Eye (tissue), 1 donor: ENCODE measurements at places on chromosomes 11 and 22.
A peak's percentile ranks its signal among the peaks of the same experiment; 100 is the strongest.

DNA sequence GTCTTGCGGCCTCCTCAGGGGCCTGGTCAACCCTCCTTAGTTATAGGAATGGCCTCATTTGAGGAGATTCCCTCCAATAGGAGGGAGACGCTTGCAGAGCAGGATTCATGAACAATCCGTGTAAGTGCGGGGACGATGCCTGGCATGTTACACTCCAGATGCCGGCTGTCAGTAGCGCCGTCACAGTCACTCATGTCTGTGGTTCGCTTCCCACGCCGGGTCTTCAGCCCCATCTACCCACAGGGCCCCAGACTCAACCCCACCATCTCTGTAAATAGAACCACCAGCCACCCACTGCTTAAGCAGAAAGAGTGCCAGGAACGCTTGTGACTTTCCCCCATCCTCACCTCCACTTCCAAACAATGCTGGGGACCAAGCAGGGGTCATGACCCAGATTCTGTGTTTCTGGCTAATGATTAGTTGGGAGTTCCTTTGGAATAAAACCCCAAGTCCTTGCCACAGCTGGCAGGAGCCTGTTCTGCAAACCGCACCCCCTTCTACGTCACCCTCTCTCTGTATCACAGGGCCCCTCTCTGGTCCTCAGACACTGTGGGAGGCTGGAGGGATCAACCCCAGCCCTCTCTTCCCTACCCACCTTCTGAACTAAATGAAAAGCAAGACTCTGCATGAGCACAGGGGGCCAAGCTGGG, 38.8 kb upstream of the TOLLIP start:
- peak; percentile 43 for DNase-seq

- DNase-seq = no peak
Observed at GRCh38 chr11:100689141-100689540, 2.1 kb downstream of the ARHGAP42 start.

DNA sequence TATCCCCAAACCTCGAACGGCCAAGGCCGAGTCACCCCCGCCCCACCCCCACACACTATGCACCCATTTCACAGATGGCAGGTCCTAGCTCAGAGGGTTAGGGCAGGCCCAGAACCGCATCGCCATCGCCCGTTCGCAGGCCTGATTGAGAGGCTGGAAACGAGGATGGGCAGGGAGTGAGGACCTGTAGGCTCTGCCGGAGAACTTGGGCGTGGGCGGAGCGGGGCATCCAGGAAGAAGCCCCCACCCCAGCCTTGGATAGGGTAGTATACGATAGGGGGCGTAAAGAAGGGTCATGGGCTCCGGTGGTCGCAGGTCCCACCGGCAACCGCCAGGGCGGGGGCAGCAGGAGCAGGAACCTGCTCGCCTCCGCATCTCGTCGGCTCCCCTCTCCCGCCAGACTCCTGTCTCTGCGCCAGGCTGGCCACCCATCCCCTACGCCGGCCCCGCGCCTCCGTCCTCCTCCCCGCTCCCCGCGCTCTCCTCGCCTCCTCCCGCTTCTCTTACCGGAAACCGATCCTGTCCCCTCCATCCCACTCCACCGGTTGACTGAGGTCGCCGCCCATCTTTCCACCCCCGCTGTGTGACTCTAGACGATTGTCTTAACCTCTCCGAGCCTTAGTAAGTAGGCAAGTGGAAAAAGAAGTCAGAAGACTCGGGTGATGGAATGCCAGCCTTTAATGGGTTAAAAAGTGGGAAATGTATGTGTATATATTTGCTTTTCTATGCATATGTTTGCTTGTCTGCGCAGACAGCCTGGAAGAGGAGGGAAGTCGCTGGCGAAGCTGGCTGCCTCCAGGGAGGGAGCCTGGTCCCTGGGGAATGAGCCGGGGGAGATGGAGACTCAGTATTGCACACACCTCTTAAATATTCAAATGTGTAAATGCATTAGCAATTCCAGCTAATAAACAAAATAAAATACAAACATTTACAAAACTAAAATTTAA, 52.8 kb downstream of the CYTH4 start:
- peak; percentile 54 for DNase-seq

DNA sequence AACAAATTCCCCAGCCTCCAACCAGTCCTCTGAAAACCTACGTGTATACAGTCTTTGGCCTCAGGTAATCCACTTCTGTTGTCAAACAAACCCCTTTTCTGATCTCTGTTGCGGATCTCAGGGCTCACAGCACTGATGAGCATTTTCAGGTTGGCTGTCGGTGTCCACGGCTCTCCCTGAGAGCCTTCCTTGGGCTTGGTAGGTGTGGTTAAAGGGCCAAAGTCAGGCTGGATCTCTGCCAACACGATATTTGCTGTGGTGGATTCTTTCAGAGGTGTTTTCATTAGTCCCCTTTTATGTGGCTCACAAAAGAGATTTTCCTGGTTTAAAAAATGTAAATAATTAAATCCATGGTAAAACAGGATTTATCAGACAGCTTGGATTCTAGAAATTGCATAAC, 2.9 kb downstream of the E2F8 start:
- no peak for DNase-seq

- no peak for DNase-seq
Observed at GRCh38 chr11:85835729-85836128, 19.5 kb upstream of the CCDC83 start.

- no peak for DNase-seq
Observed at GRCh38 chr11:27211370-27212127, 151.5 kb downstream of the CCDC34 start.

- DNase-seq = no peak
Observed at GRCh38 chr11:65719871-65720210, 757 bp downstream of the RNASEH2C start.

DNA sequence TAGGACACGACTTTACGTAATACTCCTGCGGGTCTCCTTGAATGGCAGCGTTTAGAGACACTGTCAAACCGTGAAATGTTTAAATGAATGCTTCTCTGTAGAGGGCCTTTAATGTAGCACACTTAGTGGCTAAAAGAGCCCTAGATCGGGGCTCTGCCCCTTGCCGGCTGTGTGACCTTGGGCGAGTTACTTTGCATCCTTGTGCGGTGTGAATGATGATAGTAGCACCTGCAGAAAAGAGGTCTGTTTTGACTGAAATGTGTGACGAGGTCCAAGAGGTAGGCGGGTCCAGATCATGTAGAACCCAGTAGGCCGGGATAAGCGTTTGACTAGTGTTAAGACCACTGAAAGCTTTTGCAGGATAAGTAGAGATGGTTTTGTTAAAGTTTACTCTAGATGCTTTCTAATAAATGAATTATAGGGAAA, 866 bp downstream of the MED17 start:
- no peak for DNase-seq

DNA sequence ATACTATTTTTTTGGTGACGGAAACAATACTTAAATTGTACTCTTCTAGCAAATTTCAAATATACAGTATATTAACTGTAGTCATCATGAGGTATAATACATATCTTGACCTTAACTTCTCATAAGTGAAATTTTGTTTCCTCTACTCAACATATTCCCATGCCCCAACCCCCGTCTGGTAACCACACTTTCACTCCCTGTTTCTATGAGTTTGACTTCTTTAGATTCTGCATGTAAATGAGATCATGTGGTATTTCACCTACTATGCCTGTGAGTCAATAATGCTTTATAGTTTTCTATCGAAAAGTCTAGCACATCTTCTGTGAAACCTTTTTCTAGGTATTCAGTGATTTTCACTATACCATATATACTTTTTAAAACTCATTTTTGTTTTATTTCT, 663.2 kb downstream of the CNTN5 start:
- no peak for DNase-seq

DNA sequence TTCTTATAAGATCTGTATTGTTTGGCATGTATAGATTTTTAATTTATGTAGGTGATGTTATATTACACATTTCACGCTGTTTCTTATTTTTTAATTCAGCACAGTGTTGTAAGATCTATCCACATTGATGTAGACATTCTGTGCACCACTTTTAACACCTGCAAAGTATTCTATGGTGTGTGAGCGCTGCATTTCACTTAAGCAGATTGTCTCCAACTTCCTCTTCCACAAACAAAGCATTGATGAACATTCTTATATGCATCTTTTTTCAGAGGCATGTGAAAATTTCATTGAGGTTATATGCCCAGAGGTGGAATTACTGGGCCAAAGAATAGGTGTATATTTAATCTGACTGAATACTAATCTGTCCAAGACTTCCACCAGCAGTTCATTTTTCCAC, 3.4 kb upstream of the POU2AF1 start:
- no peak for DNase-seq

DNA sequence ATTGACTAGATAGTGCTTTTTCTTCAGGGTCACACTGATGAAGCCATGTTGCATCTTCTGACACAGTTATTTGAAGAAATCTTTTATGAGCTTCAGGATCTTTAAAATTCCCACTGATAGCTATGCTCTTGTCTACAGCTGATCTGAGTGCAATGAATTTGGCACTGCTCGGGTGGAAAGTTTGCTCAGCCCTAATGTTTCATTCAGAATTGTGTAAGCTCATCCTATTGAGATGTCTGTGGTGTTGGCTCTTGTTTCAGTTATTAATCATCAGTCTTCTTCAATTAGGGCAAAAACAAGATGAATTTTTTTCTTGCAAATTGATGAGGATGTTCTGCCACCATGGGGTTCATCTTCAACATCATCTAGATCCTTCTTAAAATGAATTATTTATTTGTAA, 1387.0 kb upstream of the RAG2 start:
- DNase-seq = no peak

DNA sequence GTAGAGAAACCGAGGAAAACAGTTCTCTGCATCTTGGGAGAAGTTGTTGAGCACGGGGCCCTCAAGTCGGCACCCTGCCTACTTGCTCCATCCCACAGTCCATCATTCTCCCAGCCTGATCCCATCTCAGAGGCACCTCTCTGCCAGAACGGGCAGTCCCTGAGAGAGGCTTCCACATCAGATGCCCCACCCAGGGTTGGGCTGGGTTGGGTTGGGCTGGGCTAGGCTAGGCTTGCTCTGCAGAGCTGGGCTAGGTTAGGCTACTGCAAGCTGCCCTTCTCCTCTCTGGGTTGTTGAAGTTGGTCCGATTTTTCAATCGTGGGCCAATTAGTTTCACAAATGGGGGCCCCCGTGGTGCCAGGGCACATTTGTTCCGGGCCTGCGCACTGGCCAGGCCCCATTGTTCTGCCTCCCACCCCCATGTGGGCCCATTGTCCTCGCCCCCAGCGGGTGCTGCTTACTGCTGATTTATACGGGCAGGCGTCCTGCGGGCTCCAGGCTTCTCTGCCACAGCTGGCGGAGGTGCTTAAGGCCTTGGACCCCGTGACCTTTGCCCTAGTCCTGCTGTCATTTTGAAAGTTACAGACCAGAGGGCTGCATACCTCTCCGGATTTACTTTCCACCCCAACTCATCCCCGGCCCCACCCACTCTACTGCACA, 63.7 kb upstream of the NNMT start:
- DNase-seq = peak; percentile 92

DNA sequence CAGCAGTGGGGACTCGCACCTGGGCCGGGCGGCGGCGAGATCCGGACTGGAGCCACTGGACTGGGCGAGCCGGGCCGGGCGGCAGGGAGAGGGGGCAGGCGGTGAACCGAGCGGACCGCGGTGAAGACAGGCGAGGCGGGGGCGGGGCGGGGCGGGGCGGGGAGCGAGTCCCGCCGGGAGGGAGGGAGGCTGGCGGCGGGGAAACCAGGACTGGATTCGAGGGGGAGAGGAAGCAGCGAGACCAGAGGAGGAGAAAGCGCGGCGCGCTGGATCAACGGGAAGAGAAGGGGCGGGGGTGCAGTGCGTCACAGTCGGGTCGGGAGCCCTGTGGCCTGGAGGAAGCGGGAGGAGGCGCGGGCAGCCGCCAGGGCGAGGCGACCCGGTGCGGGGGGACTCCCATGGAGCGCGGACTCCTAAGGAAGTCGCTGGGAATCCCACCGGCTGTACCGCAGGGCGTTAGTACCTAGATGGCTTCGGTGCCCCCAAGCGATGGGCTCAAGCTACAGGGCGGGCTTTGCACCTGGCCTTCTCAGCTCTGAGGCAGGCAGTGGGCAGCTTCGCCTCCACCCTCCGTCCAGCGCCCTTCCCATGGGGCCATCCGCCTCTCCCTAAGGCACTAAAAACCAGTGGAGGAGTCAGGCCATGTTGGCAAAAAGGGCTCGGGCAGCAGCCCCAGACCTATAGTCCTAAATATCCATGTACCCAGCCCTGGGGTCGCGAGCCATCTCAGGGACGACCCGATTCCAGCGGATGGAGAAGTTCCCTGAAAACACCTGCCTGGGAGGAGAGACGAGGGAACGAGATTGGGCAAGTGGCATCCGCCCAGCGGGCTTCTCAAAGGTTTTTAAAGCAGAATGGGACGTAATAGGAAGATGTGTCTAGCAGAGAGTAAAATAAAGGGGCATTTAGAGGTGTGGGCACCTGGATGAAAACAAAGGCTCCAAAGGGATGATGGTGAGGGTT, at the start of gene TMEM121B:
TMEM121B (minus strand) TSS at position 128 of the 963 bp plus-strand sequence. CDS start 233 bp downstream, outside the sequence.
- DNase-seq = peak; percentile 94

GRCh38 chr11:44308923-44309477, 939 bp downstream of the ALX4 start:
- no peak for DNase-seq

DNA sequence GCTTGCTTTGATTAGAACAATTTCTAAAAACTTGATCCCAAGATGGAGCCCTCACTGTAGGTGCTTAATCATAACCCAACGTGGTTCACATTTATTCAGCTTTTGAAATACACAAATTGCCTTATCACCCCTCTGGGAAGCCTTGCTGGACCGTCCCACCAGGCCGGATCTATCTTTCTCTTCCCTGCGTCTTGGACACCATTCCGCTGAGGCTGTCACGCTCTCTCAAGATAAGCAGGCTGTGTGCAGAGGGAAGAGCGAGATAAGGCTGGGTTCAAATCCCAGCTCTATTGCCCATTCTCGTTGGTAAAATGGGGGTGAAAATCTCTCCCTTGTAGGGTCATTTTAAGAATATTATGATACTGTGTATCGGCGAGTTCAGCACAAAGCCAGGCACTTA, 20.5 kb upstream of the TP53I11 start:
- DNase-seq = no peak

GRCh38 chr22:31347251-31348008, 1.3 kb upstream of the PATZ1 start:
- peak; percentile 90 for DNase-seq

GRCh38 chr11:46498179-46498578, 95.6 kb downstream of the AMBRA1 start:
- DNase-seq = no peak

GRCh38 chr11:92314499-92314898, 89.9 kb downstream of the FAT3 start:
- DNase-seq = no peak

DNA sequence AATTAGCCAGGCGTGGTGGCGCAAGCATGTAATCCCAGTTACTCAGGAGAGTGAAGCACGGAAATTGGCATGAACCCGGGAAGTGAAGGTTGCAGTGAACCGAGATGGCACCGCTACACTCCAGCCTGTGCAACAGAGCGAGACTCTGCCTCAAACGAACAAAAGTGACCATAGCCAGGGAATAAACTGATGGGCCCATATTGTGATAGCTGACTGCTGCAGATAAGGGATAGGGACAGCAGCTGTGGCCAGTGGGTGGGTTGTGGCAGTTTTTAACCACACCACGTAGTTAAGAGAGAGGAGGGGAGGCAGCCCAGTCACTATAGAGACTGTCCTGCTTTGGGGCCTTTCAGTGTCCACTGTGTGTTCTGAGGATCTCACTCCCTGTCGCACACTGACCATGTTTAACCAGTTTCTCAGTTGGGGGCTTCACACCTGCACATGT, 58.9 kb downstream of the PISD start:
- no peak for DNase-seq

GRCh38 chr11:11971906-11972547, 36.4 kb downstream of the DKK3 start:
- DNase-seq = peak; percentile 85
